ENCODE measurements at places on chromosomes 6 and 20.

DNA sequence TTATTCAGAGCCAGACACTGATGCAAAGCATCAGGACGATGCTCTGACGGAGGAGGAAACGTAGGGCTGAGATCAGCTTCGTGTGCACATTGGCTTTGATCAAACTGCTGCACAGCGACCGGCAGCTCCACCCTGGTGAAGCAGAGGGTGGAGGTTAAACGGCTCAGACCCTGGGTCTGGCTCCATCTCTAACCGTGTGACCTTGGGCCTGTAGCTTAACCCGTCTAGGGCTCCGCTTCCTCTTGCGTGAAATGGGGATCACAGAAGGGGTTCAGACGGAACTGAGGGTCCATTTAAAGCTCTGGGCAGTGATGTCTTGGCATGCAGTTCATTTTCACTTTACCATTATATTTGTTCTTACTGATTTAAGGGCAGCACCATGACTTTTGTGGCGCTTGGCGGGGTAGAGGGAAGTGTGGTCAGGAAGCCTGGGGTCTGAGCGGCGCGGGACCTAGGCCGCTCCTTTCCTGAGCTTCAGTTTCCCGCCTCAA, 644 bp downstream of the RBL1 start:
- DNase-seq: no peak

DNA sequence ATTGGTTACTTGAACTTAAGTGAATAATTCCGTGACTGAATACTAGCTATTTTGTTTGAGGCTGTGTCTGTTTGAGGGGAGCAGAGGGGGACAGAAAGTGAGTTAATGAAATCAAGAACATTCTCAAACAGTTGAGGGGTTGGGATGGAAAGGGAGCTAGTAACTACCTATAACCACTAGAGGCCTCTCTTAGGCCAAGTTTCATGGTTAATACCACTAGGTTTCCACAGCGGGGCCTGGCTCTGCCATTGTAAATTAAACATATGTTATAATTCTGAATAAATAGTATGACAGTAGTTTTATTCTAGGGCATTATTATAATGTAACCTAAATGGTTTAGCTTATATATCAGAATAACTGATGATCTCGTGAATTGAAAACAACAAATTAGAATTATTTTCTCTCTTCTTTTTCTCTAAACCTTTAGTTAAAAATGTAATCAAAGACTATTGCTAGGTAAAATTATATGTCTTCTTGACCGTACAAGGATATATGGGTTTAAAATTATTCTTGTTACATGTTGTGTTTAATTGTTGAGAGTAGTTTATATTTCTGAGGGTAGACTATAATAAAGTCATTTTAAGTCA, 108.1 kb downstream of the BCKDHB start:
- DNase-seq: no peak

DNA sequence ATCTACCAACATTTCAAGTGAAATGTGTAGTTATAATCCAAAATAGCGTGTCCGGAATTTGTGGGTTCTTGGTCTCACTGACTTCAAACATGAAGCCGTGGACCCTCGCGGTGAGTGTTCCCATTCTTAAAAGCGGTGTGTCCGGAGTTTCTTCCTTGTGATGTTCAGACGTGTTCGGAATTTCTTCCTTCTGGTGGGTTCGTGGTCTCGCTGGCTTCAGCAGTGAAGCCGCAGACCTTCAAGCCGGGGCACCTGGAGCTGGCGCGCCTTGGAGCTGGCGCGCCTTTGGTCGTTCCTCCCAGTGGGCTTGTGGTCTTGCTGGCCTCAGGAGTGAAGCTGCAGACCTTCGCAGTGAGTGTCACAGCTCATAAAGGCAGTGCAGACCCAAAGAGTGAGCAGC, 291.5 kb upstream of the EYS start:
- no peak for DNase-seq

DNA sequence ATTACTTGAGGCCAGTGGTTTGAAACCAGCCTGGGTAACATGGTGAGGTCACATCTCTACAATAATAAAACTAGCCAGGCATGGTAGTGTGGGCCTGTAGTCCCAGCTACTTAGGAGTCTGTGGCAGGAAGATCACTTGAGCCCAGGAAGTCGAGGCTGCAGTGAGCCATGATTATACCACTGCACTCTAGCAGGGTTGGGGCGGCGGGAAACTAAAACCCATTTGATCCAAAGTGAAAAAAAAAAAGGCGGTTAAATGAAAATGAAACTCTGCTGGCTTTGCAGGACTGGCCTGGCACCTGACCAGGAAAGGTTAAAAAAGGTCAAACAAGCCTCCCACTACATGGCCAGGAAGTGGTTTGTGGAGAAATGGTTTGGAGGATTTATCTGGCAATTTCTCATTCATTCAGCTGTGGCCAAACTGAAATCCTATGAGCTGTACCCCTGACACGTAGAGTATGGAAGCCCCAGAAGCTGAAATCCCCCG, 36.6 kb downstream of the MTRES1 start:
- DNase-seq: no peak

- no peak for DNase-seq
Measured at GRCh38 chr6:137261361-137261760, 42.2 kb upstream of the IFNGR1 start.

DNA sequence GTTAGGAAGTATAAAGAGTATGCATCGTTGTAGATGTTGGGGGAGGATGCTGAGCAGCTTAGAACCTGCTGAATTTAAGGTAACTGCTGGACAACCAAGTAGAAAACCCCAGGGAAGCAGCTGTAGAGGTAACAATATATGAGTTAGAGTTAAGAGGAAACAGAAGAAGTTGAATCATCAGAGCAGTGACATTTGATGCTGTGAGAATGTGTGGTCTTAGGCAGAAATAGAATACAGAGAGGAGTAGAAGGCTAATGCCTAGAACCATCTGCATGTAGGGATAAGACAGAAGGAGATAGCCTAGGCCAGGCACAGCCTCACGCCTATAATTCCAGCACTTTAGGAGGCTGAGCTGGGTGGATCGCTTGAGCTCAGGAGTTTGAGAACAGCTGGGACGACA, 22.6 kb upstream of the DYNLRB1 start:
- no peak for DNase-seq

DNA sequence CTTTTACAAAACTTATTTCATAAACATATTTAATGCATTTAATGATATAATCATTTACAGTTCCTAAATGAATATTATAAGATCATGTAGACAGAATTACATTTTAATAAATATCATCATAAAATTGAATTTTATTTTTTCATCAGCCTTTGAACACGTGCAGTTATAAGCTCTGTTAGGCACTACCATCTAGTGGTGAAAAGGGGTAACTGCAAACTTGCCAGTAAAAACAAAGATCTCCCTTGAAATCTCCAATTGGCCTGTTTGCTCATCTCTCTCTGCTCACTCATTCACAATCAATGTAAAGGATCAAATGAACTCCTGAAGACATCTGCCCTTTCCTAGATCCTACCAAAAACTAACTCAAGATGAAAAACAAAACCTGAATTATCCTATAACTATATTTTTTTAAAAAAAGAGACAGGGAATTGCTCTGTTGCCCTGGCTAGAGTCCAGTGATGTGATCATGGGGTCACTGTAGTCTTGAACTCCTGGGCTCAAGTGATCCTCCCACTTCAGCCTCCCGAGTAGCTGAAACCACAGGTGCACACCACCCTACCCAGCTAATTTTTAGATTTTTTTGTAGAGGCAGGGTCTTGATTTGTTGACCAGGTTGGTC, 31.7 kb downstream of the SAMHD1 start:
- DNase-seq: no peak

DNA sequence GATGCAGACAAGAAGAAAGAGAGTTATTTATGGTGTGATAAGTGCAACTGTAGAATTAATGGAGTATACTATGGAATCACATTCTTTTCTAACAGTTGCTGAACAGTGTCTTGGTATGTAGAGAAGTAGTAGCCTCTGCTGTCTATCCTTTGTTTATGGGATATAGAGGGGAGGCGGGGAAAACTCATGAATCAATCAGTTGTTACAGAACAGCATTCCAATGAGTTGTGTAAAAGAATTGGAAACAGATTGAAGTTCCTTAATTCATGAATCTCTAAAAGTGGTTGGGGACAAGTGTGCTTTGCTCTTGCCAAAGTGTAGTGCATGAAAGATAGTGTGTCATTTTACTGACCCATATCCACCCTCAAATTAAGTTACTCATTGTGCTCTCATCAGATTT, 77.7 kb downstream of the FLRT3 start:
- DNase-seq: no peak

- no peak for DNase-seq
Measured at GRCh38 chr20:13430346-13431002, 208.3 kb downstream of the TASP1 start.

GRCh38 chr20:18243802-18244201, 44.5 kb upstream of the ZNF133 start:
- DNase-seq: no peak

- DNase-seq: no peak
Measured at GRCh38 chr6:150005761-150006651, 19.3 kb downstream of the RAET1L start.

- DNase-seq: no peak
Measured at GRCh38 chr6:11128608-11129007, 17.1 kb upstream of the ERVFRD-1 start.

DNA sequence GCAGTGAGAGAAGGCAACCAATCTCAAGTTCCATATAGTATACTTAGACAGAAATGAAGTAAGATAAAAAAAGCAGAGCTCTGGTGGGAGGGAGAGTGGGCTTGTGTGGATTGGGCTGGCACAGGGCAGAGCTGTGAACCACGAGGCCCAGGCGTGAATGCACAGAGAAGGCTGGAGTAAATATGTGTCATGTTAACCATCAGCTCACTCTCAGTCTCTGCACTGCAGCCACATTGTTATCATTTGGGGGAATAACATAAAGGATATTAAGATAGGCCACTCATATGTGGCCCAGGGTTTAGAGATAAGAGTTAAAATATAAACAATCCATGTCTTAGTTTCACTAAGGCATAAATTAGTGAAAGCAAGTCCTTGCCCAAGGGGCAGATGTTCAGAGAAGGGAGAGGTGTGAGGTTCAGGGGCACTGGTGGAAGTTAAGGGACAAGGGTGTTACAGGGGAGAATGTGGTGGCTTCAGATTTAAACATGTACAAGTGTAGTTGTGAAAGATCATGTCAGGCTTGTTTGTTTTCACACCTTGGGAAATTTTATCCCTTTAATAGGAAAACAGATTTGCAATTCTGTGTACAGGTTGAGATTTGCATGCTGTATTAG, 14.4 kb downstream of the GMPR start:
- no peak for DNase-seq

DNA sequence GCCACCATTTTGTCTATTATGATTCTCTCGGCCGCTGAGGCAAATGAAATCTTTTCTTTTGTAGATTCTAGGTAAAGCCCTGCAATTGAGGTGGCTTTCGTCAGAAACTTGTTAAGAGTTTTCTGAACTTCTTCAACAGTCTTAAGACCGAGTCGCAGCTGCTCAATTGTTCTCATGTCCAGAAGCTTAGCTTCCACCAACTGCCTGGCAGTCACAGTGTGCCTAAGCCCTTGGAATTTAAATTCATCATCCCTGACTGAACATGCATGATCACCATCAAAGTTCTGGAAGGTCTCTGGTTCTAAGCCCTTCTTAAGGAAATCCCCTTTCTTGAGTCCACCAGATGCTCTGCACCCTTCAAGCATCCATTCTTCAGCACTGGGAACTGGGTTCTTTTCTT, 25.7 kb downstream of the DST start:
- no peak for DNase-seq

DNA sequence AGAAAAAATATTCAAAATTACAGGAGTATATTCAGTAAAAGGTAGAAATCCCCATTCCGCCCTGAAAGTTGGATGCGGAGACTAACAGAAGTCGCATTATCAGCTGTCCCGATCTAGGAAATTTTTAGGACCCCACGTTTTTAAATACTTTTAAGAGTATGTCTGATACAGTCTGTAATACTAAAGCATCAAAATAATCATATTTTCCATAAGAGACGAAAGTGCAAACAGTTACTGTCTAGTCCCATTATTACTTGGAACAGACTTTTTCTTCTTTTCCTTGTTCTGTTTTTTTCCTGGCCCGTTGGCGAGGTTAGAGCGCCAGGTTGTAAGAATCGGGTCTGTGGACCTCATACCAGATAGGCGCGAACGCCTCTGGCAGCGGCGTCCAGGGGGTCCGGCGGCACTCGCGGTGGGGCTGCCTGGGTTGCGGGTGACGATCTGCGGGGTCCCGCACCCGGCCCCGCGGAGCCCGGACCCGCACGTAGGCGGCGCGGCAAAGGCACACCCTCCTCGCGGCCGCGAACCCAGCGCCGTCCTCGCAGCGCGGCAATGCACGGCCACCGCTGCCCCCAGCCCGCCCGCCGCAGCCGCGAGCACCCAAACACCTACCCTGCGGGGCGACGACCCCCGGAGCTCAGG, 460 bp downstream of the PLAGL1 start:
- DNase-seq: no peak

GRCh38 chr6:121451250-121451649, 15.8 kb downstream of the GJA1 start:
- no peak for DNase-seq

GRCh38 chr20:56359212-56360132, 698 bp downstream of the FAM210B start:
- no peak for DNase-seq

GRCh38 chr6:164478426-164478825, 831.0 kb downstream of the C6orf118 start:
- DNase-seq: no peak

DNA sequence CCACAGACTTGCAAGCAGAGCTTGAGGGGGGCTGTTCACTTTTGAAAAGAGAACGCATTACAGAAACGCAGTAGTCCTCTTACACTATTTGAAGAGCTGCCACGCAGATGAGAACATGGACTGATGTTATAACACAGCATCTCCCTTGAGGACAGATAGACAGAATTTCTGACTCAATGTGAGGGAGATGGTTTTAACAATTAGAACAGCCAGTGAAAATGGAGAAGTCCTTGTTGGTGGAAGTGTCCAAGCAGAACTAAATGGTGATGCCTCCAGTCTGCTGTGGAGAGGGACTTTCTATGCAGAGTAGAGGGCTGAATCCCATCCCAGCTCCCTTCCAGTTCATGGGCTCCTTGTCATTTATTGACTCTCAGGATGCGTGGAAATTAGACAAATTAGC, 100.0 kb downstream of the RREB1 start:
- DNase-seq: no peak

DNA sequence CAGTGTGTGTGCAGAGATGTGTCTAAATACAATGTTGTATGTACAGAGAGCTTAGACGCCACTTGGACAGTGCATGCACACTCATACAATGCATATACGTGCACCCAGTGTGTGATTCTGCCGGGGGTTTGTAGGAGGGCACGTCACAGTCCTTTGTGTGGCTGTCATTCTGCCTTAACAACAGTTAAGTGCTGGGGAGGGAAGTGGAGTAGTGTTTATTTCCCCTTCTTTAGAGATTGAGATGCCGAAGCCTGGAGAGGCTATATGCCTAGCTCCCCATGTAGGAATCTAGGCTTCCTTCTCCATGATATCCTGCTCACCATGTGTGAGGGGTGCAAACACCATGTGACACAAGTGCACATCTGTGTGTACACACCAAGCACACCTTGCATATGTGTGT, 38.2 kb downstream of the MDFI start:
- no peak for DNase-seq

Measured in stimulated activated CD8-positive, alpha-beta memory T cell treated with anti-CD3 and anti-CD28 coated beads, Interleukin-15, amount 100 ng/mL, for 24 hours (primary cell).